KBM-7 (cell line): ENCODE measurements at places on chromosomes 12 and 14.

DNA sequence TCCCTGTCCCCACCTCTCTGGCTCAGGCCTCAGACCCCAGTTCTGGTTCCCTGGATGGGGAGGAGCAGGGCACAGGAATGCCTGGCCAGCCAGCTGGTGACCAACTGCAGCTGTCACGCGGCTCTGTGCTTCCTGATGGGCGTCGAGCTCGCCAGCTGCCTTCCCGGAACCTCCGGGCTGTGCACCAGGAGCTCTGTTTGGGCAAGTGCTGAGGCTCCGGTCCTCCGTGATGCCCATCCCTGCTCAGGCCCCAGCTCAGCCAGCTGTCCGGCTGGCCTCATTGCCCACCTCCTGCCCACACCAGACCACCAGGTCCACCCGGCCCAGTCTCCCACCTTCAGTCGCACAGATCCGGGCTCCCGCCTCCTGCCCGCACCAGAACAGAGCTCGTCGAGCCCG is 4.8 kb downstream of the IFFO1 start:
- no peak for DNase-seq

DNA sequence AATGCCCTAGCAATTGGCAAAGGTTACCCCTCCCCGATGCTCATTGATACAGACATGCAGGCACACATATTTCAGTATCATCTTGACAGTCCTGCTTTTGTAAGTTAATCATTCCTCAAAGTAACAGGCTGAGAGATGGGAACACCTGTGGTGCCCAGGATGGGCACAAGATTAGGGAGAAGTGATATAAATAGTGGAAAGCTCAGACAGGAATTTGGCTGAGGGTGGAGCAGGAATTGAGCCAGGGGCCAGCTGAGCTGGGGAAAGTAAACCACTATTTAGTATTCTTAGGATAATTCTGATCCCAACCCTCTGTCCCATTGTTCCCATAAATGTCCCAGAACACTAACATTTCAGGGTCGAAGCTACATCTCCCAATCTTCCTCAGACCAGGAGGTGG is 38.3 kb downstream of the DAO start:
- DNase-seq = no peak

DNA sequence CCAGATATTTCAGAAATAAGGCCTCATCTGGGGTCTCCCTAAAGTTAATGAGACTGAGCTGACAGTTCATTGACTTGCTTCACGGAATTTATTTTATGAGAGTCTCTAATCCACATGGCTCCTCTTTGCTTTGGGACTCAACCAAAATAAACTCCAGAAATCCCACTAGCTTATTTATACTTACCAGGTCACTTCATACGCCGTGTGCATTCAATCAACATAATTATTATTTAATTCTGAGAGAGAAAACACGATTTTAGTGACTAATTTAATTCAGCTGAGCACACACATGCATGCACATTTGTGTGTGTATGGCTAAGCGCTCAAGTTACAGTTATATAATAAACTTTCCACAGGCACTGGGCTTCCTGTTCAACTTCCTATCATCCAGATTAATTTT is 333.4 kb upstream of the CCDC196 start:
- DNase-seq = no peak

DNA sequence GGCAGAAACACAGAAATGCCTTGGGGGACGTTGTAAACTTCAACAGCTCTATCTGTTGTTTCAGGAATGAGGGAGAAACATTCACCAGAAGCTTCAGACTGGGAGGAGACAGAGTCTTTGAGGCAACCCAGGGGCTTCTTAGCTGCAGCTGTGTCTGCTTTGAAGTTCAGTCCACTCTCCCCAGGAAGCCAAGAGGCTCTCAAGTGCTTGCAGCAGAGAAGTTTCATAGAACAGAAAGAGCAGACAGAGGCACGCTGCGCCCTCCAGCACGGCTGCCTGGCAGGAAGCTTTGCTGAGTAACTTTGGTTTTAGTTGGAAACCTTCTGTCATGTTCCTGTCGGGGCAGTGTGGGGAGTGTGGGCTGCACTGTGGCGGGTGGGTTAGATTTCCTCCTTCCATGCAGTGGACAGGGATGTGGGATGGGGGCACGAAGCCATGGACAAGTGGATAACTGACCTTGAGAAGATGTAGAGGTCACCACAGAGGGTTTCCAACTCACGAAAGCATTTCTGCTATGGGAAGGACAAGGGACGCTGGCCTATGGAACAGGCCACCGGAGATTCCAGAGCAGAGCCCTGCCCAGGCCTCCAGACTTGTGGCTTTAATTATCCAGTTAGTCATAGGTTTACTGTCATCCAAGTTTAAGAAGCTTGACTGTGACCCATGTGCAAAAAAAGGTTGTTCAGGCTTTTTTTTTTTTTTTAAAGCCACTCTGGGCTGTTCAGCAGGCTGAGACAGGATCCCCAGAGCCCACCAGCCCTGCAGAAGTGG is 107.7 kb downstream of the ARF6 start:
- peak; percentile 73 for DNase-seq

GRCh38 chr14:55752580-55753390 is 172.8 kb downstream of the KTN1 start:
- DNase-seq = no peak

GRCh38 chr14:88426271-88426670 is 40.8 kb downstream of the SPATA7 start:
- DNase-seq = no peak

DNA sequence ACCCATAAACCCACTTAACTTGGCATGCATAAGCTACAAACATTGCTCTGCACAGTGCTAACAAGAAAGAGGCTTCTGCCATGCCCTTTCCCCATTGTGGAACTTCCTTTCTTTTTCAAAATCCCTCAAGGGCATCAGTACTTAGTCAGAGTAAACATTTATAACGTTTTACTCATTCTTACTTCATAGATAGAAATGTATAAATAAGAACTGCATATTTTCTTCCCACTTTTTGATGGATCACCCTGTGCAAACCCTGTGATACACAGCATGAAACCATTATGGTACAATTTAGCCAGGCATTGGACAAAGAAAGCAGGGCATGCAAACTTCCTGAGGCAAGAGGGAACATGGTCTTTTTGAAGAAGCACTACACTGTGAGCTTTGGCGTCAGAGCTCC is 113.8 kb upstream of the FOXG1 start:
- DNase-seq = no peak

- no peak for DNase-seq
Observed at GRCh38 chr14:87901236-87901635, 91.7 kb downstream of the GALC start.

GRCh38 chr14:33781236-33781635 is 169.6 kb downstream of the EGLN3 start:
- no peak for DNase-seq

GRCh38 chr12:131367983-131368667 is 342.8 kb upstream of the SFSWAP start:
- no peak for DNase-seq

DNA sequence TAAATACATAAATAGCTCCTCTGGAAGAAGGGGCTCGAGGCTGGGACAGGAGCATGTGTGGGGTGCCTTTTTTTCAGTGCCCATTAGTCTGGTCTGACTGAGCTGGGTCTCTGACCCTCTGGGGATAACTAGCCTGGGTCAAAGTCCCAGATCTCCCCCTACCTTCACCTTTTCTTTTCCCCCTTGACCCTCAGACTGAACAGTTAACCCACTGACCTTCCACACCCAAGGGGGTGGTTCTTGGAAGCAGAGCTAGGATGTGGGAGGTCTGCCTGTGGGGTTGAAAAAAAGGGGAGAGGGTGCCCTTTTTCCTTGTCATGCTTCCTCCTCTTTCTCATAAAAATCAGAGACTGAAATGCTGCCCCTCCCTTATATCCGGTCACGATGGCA is 925 bp upstream of the GLI1 start:
- DNase-seq = no peak

GRCh38 chr12:120473807-120474615 is 4.5 kb upstream of the SRSF9 start:
- no peak for DNase-seq

DNA sequence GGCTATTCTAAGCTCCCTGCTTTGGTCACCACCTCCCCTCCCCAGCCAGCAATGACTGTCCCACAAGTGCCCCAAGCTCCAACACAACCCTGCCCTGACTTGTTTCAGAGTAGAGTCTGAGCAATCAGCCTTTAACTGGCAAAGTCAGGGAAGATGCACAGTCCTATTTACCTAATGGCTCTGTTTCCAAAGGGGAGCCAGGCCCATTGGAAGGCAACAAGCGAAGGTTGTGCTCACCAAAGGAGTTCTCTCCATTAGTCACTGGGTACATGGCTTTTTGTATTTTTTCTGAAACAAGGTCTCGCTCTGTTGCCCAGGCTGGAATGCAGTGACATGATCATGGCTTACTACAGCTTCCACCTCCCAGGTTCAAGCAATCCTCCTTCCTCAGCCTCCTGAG is 267.1 kb upstream of the CRY1 start:
- no peak for DNase-seq

- DNase-seq = no peak
Observed at GRCh38 chr14:29310757-29311156, 544.2 kb downstream of the FOXG1 start.

GRCh38 chr12:11868027-11868426 is 202.7 kb upstream of the BCL2L14 start:
- DNase-seq = no peak

DNA sequence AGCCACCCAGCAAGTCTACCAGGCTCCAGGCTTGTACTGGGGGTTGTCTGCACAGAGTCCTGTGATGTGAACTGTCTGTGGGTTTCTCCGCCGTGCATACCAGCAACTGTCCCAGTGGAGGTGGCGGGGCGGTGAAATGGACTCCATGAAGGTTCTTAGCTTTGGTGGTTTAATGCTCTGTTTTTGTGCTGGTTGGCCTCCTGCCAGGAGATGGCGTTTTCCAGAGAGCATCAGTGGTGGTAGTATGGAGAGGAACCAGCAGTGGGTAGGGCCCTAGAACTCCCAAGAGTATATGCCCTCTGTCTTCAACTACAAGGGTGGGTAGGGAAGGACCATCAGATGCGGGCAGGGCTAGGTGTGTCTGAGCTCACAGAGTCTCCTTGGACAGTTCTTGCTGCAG is 303.8 kb downstream of the TMEM121 start:
- no peak for DNase-seq

DNA sequence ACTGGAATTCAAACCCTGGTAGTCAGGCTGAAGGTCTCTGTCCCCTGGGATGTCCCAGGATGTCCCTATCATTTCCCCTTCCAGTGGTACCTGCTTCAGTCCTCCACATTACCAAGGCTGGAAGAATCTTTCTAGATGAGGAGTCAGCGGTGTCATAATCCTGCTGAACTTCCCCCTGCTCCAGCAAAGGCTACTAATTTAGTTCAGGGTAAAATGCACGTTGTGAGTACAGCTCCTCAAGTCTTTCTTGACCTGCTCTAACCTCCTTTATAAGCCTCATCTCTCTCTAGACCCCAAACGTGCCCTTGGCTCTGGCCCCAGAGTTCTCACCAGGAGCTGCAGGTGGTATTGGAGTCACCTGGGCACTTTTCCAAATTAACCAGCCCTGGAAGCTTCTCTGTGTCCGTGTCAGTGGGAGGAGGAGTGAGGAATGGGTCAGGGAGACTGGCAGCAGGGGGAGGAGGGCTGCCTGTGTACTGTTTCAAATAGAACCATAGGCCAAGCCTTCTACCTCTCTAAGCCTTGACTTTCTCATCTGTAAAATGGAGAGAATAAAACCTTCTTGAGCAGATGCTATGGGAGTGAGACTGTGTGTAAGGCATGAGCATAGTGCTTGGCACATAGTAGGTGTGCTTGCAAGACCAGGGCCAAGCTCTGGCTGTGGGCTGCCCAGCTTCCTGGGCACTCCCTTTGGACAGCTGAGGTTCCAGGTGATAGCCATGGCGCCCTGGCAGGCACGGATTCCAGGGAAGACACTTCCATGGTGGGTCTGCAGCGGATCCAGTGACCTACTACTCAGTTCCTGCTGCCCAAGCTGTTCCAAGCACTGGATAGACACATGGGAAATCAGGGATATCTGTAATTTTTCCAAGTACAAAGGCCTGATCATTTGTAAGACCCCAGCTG is 24.5 kb downstream of the ASB2 start:
- DNase-seq = no peak

GRCh38 chr12:101570047-101570446 is 24.7 kb upstream of the MYBPC1 start:
- DNase-seq = peak; percentile 22

- no peak for DNase-seq
Observed at GRCh38 chr12:3746758-3747157, 6.2 kb downstream of the CRACR2A start.

- DNase-seq = no peak
Observed at GRCh38 chr14:56341766-56342493, 223.7 kb downstream of the PELI2 start.

GRCh38 chr14:74634481-74634880 is 22.4 kb upstream of the LTBP2 start:
- no peak for DNase-seq

- DNase-seq = no peak
Observed at GRCh38 chr12:27338473-27338872, 5.8 kb downstream of the BMAL2 start.

GRCh38 chr14:99598774-99599173 is 5.2 kb downstream of the CCDC85C start:
- no peak for DNase-seq

DNA sequence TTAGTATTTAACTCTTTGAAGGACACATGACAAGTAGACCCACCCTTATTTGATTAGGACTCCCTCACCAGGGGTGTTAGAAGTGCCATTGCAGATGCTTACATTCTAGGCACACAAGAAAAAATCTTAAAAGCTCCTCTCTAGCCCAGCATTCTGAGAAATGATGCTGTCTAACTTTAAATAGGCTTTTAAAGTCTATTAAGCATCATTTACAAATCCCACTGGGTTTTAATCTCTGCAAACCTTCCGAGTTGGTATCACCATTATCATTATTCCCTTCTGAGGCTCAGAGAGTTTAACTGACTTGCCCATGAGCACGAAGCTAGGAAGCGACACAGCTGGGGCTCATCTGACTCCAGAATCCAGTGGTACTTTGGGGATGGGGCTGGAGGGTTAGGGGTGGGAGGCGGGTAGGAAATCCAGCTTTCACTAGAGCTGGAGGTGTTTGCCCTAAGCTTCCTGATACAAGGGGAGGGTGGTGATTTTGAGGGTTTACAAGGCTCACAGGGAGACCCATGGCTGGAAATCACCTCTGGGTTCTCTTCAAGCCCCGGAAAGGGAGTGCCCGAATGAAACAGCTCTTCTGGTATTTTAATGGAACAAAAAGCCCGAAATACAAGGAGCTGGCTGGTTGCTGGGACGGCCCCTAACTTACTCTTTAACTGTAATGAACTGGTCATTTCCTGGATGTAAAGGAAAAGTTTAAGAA is 109.2 kb upstream of the FUT8 start:
- DNase-seq = no peak
